ENCODE measurements at places on chromosomes 16 and 17.
A peak's percentile ranks its signal among the peaks of the same experiment; 100 is the strongest.

DNA sequence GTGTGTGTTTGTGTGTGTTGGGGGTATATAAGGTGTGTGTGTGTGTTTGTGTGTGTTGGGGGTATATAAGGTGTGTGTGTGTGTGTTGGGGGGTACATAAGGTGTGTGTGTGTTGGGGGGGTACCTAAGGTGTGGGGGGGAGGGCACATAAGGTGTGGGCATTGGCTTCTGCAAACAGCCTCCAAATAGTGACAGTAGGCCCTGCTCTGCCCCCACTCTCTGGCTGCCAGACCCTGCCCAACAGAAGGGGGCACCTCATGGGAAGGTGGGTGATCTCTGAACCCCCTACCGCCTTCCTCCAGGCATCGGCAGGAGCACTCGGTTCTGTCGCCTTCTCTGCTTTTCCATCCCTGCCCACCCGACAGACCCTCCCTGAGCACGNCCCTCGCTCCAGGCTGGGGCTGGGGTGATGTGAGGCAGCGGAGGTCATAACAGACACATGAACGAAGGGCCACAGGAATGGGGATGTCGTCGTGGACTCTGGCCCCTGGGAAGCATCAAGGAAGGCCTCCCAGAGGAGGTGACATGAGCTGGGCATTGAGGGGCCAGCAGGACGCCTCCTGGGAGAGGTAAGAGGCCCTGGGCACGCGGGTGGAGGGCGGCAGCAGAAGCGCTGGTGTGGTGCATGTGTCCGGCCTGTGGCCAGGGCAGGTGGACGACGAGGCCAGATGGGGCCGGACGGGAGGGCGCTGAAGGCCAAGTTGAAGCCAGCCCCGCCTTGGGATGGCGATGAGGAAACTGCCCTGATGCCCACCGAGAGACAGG, 136.6 kb upstream of the RPH3AL start:
- DNase-seq = peak; percentile 20

DNA sequence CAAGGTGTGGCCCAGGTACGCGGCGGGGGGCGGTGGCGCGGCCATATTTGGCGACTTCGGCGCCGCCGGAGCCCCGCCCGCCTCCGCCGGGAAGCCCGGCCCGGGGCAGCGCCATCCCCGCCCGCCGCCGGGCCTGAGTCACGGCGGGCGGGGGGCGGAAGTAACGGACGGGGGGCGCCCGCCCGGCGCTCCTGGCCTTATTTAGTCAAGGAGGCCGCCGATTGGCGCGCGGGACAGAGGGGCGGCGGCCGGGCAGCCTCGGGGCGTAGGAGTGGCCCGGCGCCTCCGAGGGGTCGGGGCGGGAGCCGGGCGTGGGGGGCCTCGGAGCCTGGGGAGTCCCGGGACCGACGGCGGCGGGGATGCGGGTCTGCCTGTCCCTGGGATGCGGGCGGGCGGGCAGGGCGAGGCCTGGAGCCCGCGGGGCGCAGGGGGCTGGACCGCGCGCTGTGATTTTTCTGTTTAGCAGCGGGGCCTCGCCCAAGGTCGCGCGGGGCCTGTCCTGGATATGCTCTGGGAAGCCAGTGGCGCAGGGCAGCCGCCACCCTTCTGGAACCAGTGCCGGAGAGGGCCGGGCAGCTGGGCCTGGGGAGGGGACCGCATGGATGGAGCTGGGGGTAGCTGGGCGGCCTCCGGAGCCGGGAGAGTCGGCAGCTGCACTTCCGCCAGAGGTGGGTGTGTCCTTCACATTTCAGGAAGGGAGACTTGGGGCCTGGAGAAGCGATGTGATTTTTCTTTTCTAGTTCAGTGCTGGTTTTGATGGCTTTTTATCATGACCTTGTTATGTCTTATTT, 2.3 kb upstream of the ACTG1 start:
- no peak for DNase-seq

DNA sequence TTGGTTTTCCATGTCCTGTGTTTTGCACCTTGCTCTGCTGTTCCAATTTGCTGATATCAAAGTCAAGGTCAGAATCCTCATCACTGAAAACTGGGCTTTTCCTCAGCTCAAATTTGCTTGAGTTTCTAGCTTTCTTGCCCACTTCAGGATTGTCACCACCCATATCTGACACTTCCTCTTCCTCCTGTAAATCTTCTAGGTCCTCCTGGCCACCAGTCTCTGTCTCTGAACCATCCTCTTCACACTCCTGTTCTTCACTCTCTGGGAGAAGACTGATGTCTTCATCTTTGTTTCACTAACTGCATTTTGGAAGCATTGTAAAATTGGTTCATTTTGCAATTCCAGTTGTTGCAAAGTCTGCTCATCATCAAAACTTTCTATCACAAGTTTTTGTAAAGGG, 63.4 kb upstream of the RBL2 start:
- no peak for DNase-seq

DNA sequence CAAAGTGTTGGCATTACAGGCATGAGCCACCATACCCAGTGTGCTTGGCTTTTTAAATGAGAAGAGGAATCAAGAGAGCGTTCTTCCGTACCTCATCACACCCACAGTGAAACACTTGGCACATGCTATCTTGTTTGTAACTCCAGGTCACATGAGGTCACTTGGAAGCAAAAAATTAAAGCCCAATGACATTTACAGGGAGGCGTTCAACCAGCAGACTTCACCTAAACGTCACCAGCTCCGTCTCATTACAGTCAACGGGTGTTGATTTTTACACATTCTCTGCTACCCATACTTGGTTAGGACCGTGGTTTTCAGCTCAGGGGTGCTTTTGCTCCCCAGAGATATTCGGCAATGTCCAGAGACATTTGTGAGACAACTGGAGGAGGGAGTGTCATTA, 127.0 kb downstream of the XYLT1 start:
- DNase-seq = no peak

GRCh38 chr17:1907909-1908698, 78.3 kb downstream of the RPA1 start:
- DNase-seq = no peak

DNA sequence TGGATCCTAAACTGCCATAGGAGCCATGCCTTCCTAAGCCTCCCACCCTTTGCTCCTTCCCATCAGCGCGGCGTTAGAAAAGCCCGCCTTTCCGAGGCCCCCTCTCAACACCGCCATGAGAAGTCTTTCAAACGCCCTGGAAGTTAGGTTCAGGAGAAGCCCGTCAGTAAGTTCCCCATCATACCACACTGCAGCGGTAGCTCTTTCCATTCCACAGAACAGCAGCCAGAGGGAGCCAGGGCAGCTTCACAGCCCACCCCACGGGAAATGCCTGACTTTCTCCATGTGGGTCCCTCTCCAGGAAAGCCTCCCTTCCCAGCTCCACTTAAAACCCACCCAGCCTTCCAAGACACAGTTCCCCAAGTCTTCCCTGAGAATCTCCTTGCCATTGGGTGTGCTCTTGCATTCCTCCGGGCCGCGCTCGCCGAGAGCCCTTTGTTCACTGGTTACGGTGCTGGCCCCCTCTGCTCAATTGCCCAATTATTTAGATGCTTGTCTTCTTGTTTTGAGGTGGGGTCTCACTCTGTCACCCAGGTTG, 28.7 kb downstream of the KIAA0513 start:
- no peak for DNase-seq

GRCh38 chr16:17283016-17283415, 187.7 kb downstream of the XYLT1 start:
- no peak for DNase-seq

- no peak for DNase-seq
These were observed 25.1 kb downstream of the ZP2 start for GRCh38 chr16:21186326-21186691.

DNA sequence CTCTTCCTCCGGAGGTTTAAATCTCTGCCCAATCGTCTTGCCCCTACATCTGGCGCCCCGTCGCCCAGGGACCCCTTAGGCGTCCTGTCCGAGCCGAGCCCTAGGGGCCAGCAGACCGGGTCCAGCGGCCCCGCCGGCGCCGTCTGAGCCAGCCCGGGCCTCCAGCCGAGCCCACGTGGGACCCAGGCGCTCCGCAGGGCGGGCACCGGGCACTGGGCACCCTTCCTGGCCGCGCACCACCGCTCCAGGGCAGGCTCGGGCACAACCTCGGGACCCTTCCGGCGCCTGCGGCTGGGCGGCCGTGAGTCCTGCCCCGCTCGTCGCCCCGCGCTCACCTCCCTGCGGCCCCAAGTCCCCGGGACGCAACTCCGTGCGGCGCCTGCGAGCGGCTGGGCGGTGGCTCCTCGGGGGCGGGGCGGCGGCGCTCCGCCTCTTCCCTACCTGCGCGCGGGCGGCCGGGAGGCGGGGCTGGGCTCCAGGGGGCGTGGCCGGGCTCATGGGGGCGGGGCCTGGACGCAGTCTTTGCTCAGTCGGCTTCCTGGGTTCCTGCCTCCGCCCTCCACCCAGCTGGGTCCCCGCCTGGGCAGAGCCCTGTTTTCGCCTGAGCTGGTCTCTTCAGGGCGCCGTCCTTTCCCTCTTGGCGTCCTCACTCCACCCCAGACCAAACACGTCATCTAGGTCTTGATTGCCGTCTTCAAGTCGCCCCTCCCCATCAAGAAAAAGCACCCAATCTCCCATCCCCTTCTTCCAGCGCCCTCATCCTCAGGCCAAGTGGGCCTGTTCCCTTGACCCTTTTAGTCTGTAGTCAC, at the start of gene RHBDF2:
TSS of gene RHBDF2 (minus strand) at position 406 of the 809 bp plus-strand sequence. CDS start 19,899 bp downstream, outside the sequence.
- DNase-seq = peak; percentile 91

GRCh38 chr17:46154151-46154816, 38.9 kb downstream of the KANSL1 start:
- DNase-seq = peak; percentile 40

- no peak for DNase-seq
These were observed 16.7 kb upstream of the TOB1 start for GRCh38 chr17:50882851-50883250.

DNA sequence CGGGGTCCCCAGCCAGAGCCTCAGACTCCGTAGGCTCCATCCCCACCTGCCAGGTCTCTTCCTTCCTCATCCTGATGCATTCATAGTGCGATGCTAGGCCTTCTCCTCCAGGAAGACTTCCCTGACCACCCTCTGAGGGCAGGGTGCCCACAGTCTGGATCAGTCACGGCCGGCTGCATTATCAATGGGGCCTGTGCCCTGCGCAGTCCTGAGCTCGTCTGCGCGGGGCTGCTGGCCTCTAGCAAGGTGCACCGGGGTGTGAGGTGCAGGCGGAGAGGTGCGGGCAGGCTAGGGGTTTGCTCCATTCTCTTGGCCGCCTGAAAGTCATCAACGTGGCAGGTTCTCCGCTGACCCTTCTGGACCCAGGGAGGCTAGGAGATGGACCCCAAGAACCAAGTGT, 56.9 kb upstream of the ACSF3 start:
- DNase-seq = no peak

DNA sequence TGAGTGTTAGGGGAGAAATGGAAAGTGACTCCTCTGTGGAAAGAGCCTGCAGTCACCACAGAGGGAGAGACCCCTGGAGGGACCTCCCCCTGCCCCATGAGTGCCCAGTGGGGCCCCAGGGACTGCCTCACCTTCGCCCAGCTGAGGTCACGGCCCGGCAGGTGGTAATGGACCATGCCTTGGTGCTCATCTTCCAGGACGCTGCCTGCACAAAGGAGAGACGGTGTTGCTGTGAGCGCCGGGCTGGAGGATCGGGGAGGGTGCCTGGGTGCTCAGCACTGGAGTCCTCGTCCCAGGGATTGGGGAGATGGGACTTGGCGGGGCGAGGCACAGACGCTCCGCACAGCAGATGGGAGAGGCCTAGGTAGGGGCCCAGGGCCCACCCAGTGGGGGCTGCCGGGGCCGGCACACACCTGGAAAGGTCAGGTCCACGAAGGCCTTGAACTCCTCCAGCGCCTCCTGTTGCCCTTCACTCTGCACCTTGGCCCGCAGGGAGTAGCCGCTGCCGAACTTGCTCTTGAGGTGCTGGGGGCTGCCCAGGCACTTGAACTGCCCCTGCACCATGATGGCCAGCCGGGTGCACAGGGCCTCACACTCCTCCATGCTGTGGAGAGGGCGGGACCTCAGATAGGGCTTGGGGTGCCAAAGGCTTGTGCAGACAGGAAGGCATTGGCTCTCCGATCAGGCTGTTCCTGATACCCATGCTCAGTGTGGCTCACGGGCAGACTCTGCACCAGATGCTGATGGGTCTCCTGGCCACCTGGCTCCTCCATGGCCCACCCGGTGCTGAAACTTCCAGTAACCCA, 9.7 kb upstream of the RNPS1 start:
- DNase-seq = no peak

DNA sequence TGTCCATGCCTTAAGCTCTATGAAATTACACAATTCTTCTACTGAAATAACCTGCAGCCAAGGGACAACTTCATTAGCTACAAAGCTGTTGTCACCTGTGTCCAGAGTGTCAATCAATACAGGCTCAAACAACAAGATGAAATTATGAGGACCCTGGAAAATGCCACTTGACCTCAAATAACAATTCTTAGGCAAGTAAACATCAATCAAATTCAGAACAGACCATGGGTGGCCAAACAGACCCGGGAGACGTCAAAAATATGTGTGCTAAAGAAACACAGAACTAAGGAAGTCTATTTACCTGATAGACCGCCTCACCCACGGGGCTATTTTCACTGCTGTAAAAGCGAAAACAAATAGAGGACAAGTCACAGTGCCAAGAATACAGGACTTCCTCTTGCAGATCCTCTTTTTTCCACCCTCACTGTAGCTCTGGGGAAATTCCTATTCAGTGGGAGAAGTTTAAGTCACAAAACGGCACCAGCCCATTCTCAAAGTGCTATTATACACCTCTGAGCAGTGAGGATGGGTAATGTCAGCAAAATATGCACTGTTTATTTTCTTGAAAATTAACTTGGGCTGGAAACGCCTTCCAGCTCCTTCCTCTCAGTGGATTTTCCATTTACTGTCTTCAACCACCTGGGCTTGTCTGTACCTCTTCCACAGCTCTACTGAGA, 2.7 kb downstream of the LITAF start:
- no peak for DNase-seq

GRCh38 chr16:48323783-48324775, 61.1 kb downstream of the SIAH1 start:
- DNase-seq = no peak

DNA sequence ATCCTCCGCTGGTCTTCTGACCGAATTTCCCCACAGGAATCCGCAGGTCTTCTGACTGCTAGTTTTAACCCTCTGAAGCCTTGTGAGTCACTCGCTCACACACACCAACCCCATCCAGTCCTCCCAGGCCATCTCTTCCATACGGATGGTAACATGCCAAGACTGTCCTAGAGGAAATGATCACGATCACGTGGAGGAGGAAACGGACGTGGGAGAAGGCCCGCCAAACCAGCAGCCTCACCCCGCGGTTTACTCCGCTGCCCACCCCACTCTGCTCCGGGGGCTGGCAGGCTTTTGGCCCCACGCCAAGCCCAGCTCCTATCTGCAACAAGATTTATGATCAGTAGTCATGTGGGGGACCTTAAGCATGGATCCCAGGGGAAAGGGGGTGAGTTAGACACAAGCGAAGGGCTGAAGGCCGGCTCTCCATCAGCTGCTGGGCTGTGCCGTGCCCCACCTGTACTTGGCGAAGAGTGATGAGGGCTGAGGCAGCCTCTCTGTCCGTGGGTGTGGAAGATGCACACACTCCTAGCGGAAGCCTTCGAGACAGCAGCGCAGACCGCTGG, 1.5 kb upstream of the FAAP100 start:
- DNase-seq = no peak

GRCh38 chr17:77735566-77736198, 222.8 kb upstream of the TNRC6C start:
- no peak for DNase-seq

DNA sequence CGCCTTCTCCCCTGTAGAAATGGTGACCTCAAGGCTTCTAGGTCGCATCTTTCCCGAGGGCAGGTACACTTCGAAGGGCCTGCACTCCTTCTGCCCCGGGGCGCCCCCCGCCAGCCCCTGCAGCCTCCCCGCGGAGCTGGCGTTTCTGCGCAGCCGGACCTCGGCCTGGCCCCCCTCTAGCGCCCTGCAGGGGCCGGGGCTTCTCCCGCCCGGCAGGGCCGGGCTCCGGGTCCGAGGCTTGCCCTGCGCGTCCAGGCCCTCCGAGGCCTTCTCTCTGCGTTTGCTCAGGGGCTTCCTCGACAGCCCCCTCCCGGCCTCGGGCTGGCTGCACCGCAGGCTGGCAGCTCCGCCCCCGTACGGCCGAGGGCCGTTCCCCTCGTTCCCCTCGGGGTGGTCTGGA, 2.1 kb downstream of the MEFV start:
- no peak for DNase-seq
